ENCODE measurements at places on chromosomes 5 and 9. TPM values are rescaled to one million over a fixed set of nuclear protein-coding genes. Genes with fewer than 3 reads are reported as not detected.

The TRPM6 gene
- 1.9 TPM for total RNA-seq

The HBEGF gene
- 6.0 TPM for total RNA-seq

The NR2F1-AS1 gene
- total RNA-seq, result 4.0 TPM

The MEF2C gene
- total RNA-seq, result not detected

The PCDHB12 gene
- not detected for total RNA-seq

The NEUROG1 gene
- total RNA-seq, result not detected

Data from A549 treated with Mapracorat at 1 μM for 4 hours (cell line).